ENCODE measurements at places on chromosomes 16 and 17. TPM values are rescaled to one million over a fixed set of nuclear protein-coding genes. Genes with fewer than 3 reads are reported as not detected.

The KCNG4 gene
- not detected for total RNA-seq

- DNase-seq, result no peak
Measured at GRCh38 chr17:2770129-2770528, 20.7 kb upstream of the CCDC92B start.

DNA sequence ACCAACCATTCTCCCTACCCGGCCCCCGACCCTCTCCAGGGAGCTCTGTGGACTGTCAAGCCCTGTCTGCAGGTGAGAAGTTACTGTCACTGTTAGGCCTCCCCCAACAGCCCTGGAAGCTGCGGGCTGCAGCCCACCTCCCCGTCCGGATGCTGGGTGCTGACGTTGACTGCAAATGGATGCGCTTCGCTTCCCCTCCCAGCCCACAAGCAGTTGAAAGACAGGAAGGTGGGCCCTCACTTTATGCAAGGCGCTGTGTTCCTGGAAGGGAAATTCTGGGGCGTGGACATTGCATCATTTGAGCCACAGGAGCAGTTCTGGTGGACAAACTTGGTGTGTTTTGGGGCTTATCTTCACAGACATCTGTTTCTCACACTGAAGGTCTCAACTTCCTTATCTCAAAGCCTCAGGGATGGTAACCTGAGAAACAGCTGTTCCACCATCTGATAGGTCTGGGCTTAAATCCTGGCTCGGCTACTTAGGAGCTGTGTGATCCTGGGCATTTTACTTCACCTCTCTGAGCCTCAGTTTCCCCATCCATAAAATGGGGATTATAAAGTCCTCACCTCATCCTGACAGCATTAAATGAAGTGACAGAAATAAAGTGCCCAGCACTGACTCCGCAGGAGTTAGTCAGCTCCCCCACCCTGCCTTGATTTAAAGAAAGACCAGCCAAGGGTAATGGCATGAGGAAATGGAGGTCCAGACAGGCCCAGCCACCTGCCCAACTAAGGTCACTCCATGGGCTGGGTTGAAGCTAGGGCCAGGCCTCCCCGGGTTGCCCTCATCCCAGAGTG is 4.6 kb upstream of the DRC7 start:
- peak; percentile 29 for DNase-seq

GRCh38 chr17:7862692-7863437 is 5.1 kb downstream of the CYB5D1 start:
- peak; percentile 75 for DNase-seq

GRCh38 chr16:9318764-9319163 is 227.3 kb downstream of the HAPSTR1 start:
- no peak for DNase-seq

The DPEP2NB gene
- total RNA-seq, result not detected

DNA sequence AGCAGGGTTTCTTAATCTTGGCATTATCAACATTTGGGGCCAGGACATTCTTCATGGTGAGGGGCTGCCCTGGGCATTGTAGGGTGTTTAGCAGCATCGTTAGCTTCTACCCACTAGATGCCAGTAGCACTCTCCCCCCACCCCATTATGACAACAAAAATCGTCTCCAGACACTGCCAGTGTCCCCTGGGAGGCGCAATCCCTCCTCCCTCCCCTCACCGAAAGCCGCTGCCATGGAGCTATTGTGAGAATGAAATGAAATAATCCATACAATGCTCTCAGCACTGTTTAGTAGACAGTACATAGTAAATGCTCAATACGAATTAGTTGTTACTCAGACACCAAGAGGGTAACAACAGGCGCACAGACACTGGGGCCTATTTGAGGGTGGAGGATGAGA is 502.9 kb downstream of the NPIPA7 start:
- no peak for DNase-seq

GRCh38 chr17:33019161-33019890 is 27.7 kb downstream of the SPACA3 start:
- no peak for DNase-seq

DNA sequence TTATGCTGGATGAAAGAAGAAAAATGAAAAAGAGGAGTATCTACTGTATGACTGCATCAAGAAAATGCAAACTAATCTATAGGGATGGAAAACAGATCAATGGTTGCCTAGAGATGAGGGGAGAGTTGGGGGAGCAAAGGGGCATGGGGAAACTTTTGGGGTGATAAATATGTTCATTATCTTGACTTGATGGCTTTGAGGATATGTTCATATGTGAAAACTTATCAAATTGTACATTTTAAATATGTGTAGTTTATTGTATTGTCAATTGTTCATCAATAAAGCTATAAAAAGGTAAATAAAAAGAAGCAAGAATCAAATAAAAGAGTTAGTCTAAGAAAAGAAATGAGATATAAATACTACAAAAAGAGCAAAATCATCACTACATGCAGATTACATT is 19.7 kb upstream of the SRCIN1 start:
- DNase-seq, result no peak

DNA sequence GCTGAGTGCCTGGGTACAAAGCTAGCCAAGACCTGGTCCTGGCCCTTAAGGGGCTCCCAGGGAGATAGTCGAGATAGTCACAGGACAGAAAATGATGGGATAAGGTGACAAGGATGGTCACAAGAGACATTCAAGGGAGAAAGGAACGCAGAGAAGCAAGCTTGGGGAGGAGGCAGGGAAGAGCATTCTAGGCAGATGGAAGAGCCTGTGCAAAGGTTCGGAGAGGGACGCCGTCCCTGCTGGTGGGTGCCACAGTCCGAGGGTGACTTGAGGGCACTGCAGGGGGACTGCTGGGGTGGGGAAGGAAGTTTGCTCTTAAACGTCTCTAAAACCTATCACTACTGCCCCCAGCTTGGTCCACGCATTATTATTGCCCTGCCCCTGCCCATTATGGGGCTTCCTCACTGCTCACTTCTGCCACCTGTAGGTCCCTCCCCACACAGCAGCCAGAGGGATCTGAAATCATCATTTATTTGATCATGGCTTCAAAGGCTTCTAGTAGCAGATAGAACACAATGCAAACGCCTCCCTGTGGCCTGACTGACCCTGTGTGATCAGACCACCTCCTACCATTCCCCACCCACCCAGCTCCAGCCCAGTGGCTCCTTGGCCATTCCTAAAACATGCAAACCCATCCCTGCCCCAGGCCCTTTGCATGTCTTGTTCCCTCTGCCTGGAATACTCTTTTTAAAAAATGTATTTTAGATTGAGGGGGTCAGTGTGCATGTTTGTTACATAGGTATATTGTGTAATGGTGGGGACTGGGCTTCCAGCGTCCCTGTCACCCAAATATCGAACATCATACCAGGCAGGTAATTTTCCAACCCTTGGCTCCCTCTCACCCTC is 60.3 kb downstream of the RMI2 start:
- no peak for DNase-seq

The COPZ2 gene
- total RNA-seq, result 25.5 TPM

DNA sequence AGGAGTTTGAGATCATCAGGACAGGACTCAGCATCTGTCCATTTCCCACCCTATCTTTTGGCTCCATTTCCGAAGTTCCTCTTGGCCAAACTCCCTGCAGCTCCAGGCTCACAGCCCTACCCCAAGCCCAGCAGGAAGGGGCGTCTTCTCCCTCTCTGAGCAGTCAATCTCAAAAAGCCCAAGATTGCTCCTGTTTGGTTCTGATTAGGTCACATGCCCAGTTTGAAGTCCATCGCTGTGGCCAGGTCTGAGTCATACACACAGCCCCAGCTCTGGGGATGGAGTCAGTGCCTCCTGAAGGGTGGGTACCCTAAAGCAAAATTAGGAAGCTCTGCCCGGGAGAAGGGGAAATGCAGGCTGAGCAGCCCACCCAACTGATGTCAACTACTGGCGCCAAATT is 23.9 kb downstream of the SNX20 start:
- peak; percentile 58 for DNase-seq

- DNase-seq, result no peak
Measured at GRCh38 chr17:77356690-77357201, 216.0 kb downstream of the SEC14L1 start.

- DNase-seq, result peak; percentile 78
Measured at GRCh38 chr16:53773150-53773846, 69.3 kb downstream of the FTO start.

- no peak for DNase-seq
Measured at GRCh38 chr17:81517339-81518112, 4.9 kb upstream of the ACTG1 start.

The ZNF385C gene
- total RNA-seq, result 0.40 TPM

DNA sequence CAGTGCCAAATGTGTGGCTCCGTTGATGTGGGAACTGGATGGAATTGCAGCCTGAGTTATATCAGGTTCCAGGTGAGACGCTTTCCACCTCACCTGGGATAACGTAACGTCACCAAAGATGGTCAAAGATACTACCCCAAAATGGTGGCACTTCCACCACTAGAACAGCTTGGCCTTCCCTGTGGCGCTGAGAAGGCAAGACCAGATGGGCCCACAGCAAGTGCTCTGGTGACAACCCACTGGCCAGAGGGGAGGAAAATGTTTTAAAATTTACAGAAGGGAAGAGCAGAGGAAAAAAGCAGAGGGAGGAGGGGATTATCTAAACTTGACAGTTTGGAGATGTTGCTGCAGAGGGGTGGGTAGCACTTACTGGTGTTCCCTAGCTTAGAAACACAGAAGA is 7.5 kb upstream of the ITGA2B start:
- DNase-seq, result no peak

DNA sequence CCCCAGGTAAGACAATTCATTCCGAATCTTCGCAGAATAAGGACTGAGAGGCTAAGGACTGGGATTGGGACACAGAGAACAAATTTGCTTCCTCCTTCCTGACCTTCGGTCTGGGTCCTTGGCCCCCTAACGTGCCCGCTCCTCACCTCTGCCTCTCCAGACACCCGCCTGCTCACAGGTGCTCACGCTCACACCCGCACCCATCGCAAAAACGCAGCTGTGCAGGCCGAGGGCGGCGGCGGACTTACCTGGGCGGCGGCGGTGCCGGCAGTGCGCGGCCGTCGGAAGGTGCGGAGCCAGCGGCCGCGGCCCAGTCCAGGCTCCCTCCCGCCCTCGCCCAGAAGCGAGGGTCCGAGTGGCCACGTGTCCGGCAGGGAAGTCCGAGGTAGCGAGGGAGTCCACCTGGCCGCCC is 7.1 kb upstream of the HOXB9 start:
- DNase-seq, result no peak

DNA sequence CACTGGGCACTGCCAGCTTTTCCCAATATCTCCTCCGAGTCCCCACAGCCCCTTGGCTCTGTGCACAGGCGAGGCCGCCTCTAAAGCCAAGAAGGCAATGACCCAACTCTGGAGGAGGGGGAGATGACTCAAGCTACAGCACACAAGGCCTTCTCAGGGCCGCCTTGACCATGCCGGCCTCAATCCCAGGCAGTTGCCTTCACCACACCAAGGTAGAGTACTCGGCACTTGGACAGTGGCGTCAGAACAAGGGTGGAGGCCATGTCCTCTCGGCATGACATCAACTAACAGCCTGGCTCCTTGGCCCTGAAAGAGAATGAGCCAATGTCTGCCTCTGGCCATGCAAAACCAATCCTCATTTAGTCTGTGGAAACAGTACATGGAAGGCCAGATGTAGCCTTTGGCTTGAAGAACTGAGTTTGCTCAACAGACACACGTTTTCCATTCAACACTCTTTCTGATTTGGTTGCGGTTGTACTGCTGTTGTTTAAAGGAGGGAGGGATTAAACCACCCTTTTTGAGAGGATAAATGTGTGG is 139.6 kb downstream of the XYLT1 start:
- DNase-seq, result no peak

DNA sequence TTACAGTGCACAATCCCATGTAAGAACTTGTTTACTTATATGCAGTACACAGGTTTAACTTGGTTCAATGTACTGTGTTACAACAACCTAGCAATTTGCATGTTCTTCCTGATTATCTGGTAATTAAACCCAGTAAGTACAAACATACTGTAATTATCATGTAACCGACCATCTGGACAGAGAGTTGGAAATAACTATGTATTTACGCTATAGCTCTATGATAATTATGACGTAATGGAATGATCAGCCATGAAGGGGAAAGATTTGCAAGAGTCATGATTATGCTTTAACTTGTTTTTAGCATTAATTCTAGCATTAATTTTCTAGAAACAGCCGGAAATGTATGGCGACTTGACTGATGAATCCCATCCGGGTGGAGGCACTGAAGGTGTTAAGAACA is 74.8 kb upstream of the SALL1 start:
- no peak for DNase-seq

The CCL17 gene
- total RNA-seq, result 3.1 TPM

DNA sequence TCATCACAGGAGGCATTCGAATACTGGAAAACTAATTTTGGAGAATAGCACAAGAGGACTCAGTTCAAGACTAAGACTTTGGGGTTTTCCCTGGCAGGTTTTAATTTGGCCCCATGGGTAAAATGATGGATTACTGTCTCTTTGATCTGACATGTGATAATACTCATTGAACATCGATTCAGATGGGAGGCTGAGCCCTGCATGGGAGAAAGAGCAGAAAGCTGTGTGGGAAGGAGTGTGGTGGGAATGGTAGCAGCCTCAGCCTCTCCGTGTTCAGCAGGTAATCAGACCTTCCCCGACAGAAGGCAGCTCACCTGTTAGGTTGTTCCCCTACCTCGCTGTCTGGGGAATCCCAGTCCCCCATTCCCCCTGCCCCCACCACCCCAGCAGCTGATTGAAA is 124.7 kb upstream of the TNRC6C start:
- DNase-seq, result no peak

The DNAAF8 gene
- total RNA-seq, result 5.1 TPM

DNA sequence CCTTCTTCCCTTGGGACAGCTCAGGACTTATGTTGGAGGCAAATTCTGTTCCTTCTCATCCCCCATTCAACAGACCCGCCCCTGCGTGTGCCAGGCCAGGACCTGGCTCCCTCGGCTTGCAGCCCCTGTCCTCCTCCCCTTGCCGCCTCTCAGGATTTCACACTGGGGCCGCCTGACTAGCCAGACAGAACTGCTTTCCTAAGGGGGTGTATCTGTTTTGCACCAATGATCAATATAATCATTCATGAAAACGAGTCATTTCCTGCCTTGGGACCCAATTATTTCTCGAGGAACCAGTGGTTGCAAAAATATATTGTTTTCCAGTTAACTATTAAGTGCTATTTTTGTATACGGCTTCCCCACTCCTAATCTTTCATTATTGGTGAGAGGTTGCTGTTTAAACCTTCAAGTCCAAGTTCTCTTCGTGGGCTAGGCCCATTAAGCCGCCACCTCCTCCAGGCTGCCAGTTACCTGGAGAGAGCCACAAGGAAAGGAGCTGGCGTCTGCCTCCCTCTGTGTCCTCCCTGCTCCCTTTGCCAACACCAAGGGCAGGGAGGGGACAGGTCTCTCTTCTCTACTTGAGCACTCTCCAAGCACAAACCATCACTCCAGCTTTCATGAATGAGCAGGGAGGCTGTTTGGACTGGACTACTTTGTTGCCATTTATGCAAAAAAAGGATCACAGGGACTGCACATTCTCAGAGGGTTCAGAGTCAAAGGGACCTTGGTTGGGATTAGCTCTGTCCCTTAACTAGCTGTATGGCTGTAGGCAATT is 8.9 kb downstream of the DCAKD start:
- DNase-seq, result no peak

- no peak for DNase-seq
Measured at GRCh38 chr17:73896966-73897365, 252.7 kb upstream of the SDK2 start.

GRCh38 chr16:3254309-3254708 is 2.1 kb downstream of the MEFV start:
- DNase-seq, result no peak
